Small intestine (tissue), 16 donors: ENCODE measurements at places on chromosomes 1 and 21.
A peak's percentile ranks its signal among the peaks of the same experiment; 100 is the strongest.

GRCh38 chr1:159005161-159005560 is 4.5 kb upstream of the IFI16 start:
- peak; percentile 6 for DNase-seq

GRCh38 chr1:89873770-89874169 is 52.9 kb downstream of the LRRC8D start:
- DNase-seq, result peak; percentile 23

DNA sequence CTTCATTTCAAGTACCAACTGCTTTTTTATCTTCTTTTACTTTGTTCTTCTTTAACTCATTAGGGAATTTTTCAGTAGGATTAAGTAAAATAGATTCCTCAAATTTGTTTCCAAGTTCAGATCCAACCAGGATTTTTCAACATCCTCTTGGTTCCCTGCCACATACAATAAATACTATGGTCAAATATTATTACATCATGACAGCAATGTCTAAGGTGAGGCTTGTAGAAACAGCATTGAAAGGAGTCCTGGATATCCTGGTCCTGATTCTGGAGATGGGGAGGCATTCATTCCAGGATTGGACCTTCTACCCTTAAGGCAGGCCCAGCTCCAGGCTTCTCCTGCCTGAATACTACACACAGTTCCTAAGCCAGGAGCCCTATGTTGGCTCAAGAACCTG is 80.2 kb upstream of the F3 start:
- DNase-seq, result no peak

DNA sequence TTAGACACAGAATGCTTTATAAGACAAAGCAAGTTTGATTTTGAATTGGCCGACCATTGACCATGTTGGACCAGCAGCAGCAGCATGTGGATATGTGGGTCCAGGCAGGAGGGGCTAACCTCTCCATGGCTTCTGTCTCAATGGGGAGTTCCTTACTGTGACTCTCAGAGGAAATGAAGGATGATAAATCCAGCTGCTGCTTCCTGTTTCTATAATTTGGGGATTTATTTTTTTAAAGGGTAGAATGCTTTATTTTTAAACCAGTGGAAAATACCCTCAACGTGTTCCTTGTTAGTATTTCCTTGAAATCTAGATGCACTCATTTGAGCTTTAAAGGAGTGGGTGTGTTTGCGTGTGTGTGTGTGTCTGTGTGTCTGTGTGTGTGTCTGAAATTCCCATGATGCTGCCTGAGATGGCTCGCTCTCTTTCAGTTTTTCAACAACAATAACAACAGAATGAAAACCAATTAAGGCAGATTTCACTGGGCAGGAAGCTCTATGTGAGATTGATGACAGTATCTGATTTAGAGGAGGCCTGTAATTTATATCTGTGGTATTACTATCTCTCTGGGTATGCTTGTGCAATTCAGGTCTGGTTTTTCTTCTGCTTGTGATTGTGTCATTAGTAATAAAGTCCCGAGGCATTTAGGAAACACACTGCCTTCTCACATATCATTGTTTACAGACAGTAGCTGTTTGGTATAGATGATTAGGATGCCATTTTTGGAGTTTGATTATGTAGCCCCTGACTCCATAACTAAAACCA is 86.1 kb upstream of the ZNF326 start:
- DNase-seq, result no peak

DNA sequence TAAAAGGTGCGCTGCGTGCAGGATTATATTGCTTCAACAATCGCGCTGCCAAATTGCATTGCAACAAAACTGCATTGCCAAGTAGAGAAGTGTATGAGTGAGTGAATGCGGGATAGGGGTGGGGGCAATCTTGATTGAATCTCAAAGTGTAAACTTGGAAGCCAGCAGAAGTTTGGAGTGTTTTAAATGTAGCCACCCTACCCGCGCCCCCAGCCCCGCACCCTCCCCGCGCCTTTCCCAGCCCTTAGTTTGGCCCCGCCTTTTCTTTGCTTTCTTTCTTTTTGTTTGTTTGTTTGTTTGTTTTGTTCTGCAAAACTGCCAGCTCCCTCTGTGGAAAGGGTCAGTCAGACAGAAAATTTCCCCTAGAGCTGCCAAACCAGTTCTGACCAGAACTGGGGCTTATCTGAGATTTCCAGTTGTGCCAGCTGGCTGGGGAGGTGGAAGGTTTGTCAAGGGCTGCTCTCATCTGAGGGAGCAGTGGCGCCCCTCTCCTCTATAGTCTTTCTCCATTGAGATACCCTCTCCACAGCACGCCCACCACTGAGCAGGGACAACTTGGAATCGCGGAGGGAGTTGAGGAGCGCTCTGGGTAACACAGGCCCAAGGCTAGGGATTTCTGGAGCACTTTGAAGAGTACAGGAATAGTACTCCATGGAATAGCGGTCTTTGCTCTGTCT is 666 bp upstream of the BEND5 start:
- peak; percentile 26 for DNase-seq

- no peak for DNase-seq
Measured at GRCh38 chr1:155009221-155009711, 6.7 kb downstream of the ZBTB7B start.

GRCh38 chr1:201212461-201213055 is 21.9 kb downstream of the IGFN1 start:
- DNase-seq, result no peak

DNA sequence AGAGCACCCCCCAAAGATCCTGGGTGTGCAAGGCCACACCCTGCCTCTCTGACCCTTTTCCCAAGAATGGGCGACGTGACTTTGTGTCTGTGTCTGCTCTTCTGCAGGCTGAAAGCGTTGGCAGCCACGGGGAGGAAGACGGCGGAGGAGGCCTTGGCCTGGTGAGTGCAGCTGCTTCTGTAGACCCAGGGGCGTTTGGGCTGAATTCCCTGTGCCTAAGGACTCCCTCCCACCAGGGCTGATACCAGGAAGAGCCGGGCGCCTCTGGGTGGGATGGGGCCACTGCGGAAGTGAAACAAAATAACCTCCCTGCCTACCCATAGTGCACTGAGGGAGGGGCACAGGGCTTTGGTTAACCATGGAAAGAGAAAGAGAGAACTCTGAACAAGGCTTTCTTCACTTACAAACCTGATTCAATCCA is 2.5 kb downstream of the UBASH3A start:
- DNase-seq, result peak; percentile 42

DNA sequence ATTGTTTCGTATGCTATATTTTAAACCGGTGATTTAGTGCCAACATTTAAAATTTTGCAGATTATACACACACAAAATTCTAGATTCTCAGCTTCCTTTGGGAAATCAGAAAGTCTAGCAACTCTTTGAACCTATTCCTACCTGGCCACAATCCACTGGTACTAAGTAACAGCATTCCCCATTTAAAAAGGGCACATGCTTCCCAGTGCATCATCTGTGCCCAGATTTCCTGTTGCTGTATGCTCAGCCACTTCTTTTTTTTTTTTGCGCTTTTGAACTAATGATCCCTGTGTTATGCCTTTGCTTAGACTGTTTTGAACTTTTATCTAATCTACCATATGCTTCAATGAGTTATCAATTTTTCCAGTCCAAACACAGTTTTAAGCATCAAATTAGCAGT is 548.4 kb downstream of the PLPP3 start:
- no peak for DNase-seq

GRCh38 chr1:232300466-232300865 is 329.5 kb downstream of the SIPA1L2 start:
- no peak for DNase-seq

- DNase-seq, result no peak
Measured at GRCh38 chr21:40851749-40852148, 4.8 kb upstream of the DSCAM start.

- DNase-seq, result no peak
Measured at GRCh38 chr1:44453798-44454349, 48.8 kb downstream of the RNF220 start.

GRCh38 chr1:74412244-74412643 is 100.2 kb downstream of the LRRC53 start:
- DNase-seq, result no peak

- DNase-seq, result no peak
Measured at GRCh38 chr1:10193288-10193687, 17.1 kb upstream of the KIF1B start.

GRCh38 chr1:25754470-25755181 is 45.4 kb upstream of the SELENON start:
- no peak for DNase-seq

DNA sequence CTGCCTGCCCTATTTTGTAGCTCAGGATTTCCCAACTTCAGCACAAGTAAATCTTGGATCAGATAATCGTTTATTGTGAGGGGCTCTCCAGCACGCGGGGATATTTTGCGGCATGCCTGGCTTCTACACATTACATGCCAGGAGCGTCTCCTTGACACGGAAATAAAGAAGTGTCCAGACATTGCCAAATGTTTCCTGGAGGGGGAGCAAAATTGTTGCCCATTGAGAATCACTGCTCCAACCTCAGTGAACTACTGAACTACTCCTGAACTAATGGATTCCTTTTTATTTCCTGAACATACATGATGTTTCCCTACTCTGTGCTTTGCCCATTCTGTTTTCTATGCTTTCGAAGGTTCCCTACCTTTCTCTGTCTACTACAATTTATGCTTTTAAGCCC is 1359.1 kb upstream of the ADGRL2 start:
- no peak for DNase-seq
